ENCODE measurements at places on chromosomes 7 and 10. TPM values are rescaled to one million over a fixed set of nuclear protein-coding genes. Genes with fewer than 3 reads are reported as not detected.
A peak's percentile ranks its signal among the peaks of the same experiment; 100 is the strongest.

The GALNT17 gene
- 0.42 TPM for total RNA-seq

The NRP1 gene
- total RNA-seq, result 55.0 TPM

The ADIRF gene
- 17.1 TPM for total RNA-seq

The GPR146 gene
- total RNA-seq, result 33.5 TPM

The OR9A2 gene
- 0.08 TPM for total RNA-seq

The MACC1 gene
- total RNA-seq, result 0.93 TPM

The CALML3 gene
- not detected for total RNA-seq

The MCM7 gene
- total RNA-seq, result 20.6 TPM

DNA sequence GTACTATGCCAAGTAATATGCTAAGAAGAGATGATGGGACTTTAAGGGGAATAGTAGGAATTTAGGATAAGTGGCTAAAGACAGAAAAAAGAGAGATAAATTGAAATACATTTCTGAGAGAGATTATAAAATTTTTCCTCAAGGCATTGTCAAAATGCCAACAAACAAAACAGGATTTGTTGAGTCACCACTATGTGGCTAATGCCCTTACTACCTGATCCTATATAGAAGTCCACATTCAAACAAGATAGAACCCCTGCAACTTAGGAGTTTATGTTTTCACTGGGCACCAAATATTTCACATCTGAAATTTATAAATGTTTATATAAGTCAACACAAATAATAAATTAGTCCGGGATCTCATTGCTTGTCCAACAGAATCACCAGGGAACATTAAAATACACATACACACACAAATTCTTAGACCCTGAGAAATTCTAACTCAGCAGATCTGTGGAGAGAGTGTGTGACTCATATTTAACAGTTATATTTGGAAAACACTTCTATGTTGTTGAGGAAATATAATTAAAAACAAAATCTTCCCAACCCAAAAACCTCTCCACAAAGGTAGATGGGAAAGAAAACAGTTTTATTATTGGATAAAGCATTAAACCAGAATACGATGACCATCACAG is 154.3 kb downstream of the PPP1R3A start:
- no peak for DNase-seq

GRCh38 chr10:4947635-4948596 is 15.3 kb upstream of the AKR1C1 start:
- DNase-seq, result no peak

DNA sequence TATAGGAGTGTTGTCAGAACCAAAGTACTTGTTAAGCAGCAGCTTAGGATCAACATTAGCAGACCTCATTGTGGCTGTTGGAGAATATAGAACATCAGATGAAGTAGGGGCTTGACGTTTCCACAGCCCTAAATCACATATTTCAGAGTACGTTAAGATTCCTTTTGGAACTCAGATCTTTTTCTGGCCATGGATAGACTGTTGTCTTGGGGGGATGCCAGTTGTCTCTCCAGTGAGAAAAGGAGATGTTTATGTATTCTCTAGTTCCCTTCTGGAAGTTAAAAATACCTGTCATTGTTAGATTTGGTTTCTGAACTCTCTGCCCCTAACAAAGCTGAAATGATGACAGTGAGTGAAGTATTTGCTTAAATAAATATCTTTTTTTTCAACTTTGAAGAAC is 191.3 kb downstream of the AUTS2 start:
- DNase-seq, result no peak

DNA sequence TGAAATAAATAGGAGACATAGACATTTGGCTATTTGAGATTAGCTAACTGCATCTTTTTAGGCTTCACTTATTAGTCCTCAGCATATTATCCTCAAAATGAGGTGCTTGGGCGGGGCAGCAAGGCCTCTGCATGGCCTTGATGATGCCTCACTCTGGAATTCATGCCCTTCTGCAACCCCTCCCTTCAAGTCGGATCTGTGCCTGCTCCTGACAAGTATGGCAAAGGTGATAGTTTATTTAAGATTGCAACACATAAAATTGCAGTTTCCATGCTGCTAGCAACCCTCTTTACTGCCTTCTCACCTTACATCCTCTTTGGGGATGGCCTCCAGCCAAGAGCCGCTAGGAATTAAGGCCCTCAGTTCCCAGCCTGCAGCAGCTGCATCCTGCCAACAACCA is 241.3 kb upstream of the ADARB2 start:
- no peak for DNase-seq

- no peak for DNase-seq
Measured at GRCh38 chr10:88070080-88070880, 206.9 kb downstream of the PTEN start.

DNA sequence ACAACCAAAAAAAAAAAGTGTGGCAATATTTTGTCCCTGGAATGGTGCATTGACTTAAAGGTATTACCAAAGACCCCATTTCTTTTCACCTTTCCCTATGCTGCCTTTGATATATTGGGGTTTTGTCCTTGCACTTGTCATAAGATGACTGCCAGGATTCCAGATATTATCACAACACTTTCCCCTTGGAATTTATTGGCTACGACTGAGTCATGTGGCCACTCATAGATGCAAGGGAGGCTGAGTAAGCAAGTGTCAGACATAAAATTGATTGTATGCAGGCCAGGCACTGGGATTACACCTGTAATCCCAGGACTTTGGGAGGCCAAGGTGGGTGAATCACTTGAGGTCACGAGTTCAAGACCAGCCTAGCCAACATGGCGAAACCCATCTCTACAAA is 83.6 kb downstream of the PPP1R3C start:
- no peak for DNase-seq

DNA sequence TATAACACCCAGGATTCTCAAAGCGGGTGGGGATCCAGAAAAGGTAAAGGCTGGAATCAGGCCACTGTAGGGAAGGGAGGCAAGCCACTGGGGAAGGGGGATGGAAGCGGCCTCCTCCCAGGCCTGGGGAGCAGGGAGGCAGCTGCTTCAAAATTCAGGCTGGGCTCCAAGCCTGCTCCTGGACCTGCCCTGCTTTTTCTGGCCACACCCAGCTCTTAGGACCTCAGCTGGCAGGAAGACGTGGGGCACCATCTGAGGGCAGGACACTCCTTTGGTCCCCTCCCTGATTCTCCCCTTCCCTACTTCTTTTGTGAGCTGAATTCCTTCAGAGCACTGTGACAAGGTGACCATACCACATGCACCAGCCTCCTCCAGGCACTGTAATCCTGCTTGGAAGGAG is 4.6 kb upstream of the LBX1 start:
- no peak for DNase-seq

DNA sequence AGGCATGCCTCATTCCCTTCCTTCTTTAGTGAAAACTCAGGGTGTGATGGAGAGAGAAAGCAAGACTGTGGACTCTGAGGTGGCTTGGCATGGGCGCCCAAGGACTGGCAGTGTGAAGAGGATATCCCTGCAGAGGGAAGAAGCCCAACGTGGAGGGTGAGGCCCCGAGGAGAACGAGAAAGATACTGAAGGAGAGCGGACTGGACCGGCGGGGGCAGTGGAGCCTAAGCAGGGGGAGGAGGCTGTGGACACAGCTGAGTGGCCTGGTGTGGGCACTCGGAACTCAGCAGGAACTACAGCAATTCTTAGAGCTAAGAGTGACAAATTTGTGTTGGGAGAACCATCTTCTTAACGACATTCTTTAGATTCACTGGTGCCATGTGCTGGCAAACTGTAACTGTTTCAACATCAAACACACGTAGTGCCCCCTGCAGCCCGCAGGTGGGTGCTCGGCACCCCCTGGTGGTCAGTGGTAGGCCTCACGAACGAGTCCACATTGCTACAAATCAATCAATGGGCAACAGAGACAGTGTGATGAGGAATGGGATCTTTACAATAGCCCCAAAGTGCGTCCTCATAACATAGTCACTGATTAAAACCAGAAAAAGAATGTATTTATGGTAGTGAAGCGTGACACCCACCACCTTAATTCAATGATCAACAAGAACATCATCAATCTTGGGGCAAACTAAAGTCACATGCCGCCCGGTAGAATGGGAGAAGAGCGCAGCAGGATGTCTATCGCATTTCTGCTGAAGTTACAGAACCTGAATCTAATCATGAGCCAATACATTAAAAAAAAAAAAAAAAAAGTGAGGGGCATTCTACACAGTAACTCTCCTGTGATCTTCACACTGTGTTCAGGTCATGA is 2.0 kb upstream of the SFTPA1 start:
- DNase-seq, result no peak

GRCh38 chr10:77533887-77534278 is 103.7 kb downstream of the KCNMA1 start:
- DNase-seq, result no peak

GRCh38 chr10:126702181-126702580 is 31.7 kb upstream of the C10orf90 start:
- DNase-seq, result peak; percentile 6

GRCh38 chr7:1883834-1884582 is 213.9 kb downstream of the ELFN1 start:
- no peak for DNase-seq

DNA sequence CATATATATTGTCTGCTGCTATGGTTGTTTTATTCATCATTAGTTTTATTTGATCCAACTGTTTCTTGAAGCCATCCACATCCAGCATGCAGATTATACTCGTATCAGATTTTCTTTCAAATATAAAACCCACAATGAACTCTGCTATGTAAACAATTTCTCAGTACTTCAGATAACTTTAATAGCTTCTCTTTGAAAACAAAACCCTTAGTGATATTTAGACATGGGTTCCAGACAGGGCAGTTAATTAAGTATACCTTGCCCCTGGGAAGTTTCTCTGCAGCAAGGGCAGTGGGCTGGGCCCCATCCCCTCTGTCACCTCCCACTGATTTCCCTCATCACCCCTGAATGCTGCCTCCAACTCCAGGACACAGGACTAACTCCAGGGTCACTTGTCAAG is 104.3 kb downstream of the GFRA1 start:
- DNase-seq, result no peak

DNA sequence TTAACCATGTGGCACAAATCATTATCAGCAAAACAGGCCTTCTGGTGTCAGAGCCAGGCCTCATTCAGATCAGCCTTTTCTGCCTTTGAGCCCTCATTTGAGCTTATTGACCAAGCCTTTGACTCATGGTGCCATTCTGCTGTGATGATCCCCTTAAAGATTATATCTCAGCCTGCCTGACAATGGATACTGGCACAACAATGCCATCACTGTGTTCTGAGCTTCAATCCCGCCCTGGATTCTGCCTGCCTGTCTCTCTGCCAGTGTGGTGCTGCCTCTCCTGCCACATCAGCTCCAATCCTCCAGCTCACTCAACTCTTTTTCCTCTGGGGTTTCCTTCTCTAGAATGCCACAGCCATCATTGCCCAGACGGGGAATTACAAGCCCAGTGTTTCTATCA is 52.6 kb downstream of the SRI start:
- no peak for DNase-seq

GRCh38 chr7:118286131-118286530 is 61.6 kb downstream of the ANKRD7 start:
- DNase-seq, result no peak

DNA sequence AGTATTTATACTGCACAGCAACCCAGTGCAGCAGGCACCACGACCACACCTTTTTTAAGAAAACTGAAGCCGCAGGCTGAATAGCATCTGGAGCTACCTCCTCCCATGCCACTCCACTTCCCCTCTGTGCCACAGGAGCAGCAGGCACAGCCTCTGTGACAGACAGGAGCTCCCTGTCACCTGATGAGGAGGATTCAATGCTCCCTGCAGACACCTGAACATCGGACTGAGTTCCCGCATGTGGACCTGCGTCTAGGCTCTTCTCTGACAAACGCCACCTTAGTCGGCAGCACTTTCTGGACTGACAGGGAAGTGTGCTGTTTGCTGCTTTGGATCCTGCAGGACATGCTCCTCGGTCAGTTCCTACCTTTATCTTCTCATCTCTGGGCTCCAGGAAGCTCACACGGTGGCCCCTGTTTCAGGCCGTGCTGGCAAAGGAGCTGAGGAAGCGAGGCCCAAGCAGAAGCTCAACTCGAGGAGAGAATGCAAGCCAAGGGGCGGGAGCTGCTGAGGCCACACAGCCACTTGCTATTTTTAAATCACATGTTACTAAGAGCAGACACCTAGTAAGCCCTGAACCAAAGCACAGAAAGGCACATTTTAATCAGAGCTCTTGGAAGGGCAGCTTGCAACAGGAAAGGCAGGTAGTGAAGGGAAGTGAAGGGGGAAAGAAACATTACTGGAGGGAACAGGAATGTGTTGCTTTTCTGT is 56.6 kb downstream of the VOPP1 start:
- DNase-seq, result no peak

DNA sequence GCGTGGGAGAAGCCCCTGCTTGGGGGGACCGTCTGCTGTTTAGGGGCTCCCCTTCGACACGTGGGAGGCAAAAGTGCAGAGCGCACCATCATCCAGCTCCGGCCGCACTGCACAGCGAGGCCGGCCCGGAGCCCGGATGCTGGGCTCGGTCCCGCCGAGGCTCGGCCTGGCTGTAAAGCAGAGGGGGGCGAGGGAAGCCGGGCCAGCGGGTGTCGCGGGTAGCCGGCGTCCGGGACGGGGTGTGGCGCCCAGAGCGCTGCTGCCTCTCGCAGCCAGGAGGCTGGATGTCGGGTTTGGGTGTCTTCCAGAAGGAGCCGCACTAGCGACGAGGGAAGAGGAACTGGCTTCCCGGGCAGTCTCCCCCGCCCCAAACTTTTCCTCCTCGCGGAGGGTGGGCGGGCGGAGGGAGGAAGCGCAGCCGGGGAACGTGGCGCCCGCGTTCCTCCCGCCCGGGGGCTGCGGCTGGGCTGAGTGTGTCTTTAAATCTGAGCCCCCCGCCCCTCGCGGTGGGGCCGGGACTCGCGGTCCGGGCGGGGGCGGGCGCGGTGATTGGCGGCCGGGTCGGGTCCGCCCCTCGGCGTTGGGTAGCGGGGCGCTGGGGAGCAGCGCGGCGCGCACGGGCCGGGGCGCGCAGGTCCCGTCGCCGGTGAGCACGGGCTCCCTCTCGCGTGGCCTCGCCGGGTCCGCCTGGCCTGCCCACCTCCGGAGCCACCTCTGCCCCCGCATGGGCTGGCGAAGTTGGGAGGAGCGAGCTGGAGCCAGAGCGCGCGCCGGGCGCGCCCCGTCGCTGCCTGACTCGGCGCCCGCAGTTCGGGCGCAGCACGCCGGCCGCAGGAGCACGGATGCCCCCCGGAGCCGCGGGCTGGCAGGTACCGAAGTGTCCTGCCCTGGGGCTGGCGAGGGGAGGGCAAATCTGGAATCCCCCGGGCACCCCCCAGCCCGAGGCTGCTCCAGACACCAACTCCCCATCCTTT is at the start of gene PALD1:
Gene PALD1 (plus strand): TSS at position 577 of the 974 bp plus-strand sequence. CDS start 47,185 bp downstream, outside the sequence.
- no peak for DNase-seq

DNA sequence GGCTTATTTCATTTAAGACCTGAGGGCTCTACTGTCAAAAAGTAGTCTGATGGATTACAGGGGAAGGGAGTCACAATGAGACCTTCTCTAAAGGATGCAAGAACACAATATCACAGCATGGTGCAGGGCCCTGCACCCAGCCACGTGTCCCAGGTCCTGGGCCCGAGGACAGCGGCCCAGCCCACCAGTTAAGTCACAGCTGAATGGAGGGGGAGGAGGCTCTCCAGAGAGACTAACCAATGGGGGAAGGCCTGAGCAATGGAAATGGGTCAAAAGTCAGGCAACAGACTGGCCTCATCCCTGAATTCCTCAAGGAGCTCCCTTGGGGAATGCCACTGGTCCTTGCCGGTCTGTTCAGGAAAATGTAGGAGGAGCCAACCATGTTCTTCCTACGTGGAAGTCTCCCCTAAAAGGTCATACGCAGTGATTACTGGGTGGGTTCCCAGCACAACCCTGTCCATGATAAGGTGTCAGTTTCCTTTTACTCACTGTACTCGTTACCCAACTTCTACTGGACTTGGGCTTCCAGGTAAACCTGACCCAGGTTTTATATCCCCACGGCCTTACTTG is 28.3 kb downstream of the CCDC3 start:
- DNase-seq, result no peak

All from liver (tissue), 10 donors.